ENCODE measurements at places on chromosomes 5 and 9. TPM values are rescaled to one million over a fixed set of nuclear protein-coding genes. Genes with fewer than 3 reads are reported as not detected.
A peak's percentile ranks its signal among the peaks of the same experiment; 100 is the strongest.

The C7 gene
- 3.6 TPM for total RNA-seq

The FKTN gene
- total RNA-seq, result 15.7 TPM

The SLC25A48 gene
- total RNA-seq, result not detected

The CARD6 gene
- total RNA-seq, result 4.7 TPM

The ABLIM3 gene
- 126 TPM for total RNA-seq

The PCDHB2 gene
- total RNA-seq, result 20.3 TPM

The PTPRD gene
- not detected for total RNA-seq

The LRRC19 gene
- total RNA-seq, result not detected

The SLC4A9 gene
- not detected for total RNA-seq

The EMB gene
- total RNA-seq, result 13.3 TPM

The PTGES gene
- not detected for total RNA-seq

The GZMA gene
- total RNA-seq, result not detected

DNA sequence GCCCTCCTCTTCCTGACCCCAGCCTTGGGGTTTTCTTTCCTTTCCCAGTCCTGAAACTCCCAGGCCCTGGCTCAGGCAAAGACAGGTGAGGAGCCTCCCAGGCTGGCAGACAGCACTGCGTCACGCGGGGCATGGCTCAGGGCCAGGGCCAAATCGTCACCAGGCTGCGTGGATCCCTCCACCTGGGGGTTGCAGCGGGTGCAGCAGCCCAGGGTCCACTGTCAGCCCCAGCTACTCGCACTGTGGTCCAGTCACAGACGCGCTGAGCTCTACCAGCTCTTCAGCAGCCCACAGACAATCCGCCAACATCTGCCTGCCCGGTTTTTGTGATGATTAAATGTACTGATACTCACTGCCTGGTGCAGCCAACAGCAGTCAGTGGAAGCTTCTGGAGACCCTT lies 12.1 kb downstream of the FAM78A start:
- DNase-seq, result no peak

- DNase-seq, result no peak
These were observed 508.0 kb downstream of the PTPRD start for GRCh38 chr9:10104774-10105173.

- DNase-seq, result no peak
These were observed 1.7 kb upstream of the CNTRL start for GRCh38 chr9:121073038-121073437.

GRCh38 chr9:96156171-96156974 lies 145.6 kb downstream of the HSD17B3 start:
- peak; percentile 30 for DNase-seq

DNA sequence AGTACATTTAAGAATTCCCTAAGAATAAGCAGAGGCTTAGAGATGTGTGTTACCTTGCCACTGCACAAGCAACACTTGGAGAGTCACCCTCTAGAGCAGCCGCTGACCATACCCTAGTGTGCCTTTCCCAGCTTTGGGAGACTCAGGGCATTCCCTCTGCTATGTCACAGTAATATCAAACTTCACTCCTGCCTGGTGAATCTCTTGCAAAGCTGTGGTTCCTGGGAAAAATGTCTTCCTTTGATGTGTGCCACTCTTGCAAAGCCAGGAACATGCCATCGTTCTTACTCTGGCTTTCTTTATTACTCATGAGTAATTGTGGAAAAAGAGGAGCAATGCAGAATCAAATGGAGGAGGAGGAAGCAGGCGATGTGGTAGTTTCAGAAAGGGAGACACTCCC lies 173.2 kb downstream of the CCDC192 start:
- DNase-seq, result peak; percentile 42

- DNase-seq, result no peak
These were observed 807.9 kb upstream of the ZNF608 start for GRCh38 chr5:125554355-125554754.

- DNase-seq, result no peak
These were observed 435 bp upstream of the CCNG1 start for GRCh38 chr5:163437011-163437308.

DNA sequence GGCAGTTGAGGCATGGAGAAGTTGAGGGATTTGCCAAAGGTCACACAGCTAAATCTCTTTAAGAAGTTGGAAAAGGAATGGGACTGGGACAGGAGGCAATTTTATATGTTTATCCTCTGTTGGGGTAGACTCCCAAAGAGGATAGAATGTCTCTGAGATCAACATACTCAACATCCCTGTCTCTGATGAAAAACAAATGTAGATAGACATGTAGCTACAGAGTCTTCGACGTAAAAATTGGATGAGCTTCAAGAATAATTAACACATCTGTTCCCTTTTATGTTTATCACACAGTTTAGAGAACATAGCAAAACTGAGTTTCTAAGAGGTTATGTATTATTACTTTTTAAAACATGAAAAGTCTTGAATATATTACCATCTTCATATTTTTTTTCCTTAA lies 204.6 kb upstream of the CD180 start:
- no peak for DNase-seq

- no peak for DNase-seq
These were observed 57.1 kb downstream of the MOCS2 start for GRCh38 chr5:53052499-53052898.

DNA sequence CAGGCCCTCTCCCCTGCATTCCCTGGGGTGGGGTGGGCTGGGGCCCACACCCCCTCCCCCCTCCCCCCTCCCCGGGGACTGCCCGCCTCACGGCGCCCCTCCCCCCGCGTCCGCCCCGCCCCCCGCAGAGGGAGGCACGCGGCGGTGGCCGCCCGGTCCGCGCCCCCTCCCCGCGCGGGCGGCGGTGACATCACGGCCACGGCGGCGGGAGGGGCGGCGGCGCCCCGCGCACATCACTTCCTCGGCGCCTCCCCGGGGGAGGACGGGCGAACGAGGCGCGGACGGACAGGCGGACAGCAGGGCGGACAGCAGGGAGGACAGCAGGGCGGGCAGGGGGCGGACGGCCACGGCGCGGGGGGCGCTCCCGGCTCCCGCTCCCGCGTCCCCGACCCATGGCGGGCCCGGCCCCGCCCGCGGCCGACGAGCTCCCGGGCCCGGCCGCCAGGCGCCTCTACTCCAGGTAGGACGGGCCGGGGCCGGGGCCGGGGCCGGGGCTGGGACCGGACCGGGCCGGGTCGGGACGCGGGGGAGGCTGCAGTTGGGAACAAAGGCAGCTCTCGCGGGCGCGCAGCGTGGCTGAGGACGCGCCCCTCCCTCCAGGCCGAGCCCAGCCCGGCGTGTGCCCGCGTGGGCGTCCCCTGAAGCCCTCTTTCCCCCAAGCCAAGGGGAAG lies at the start of gene GPSM1:
TSS of gene GPSM1 (plus strand) at position 236 of the 671 bp plus-strand sequence. CDS start at position 393, 157 bp downstream.
- peak; percentile 57 for DNase-seq

DNA sequence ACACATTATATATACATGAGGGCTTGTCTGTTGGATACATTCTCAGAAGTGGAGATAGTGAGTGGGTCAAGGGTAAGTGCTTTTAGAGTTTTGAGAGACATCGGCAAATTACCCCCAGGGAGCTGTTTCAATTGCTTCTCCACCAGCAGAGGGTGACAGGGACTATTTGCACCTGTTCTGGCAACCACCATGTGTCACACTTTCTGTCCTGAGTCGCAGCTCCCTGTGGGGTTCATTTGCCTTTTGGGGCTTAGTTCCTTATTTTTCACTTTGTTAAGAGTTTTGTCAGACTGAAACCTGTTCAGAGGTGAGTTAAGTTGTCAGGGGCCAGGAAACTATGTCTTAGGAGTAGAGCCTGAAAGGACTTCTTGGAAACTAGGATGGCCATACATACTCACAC lies 20.1 kb upstream of the SLC36A1 start:
- peak; percentile 19 for DNase-seq

DNA sequence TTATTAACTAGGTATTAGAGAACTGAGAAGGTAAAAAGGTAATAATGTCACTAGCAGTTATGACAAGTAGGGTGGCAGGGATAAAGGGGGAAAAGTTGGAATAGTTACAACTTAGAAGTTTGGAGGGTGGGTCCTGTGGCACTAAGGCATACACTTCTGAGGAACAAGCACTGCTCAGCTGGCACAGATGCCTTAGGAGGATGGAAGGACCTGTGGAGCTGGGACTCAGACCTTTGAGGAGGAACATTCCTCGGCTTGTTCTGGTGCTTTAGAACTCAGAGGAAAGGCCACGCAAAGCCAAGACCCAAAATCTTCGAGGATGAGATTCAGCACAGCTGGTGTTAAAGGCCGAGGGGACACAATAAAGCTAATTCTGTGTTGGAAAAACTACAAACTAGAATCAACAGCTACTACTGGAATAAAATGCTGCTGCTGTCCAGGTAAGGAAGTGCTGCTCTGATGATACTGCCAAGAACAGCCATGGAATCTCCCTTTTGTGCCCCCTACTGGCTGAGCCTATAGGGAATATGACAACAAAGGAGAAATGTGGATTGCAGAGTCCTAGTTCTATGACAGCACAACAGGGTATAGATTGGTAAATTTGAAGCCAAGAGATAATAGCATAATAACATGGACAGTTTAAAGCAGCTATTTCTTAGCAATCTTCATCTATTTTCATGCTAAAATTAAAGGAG lies 126.7 kb downstream of the SLC25A46 start:
- DNase-seq, result peak; percentile 50

- DNase-seq, result peak; percentile 29
These were observed 152.5 kb downstream of the INSYN2B start for GRCh38 chr5:169827769-169828168.

DNA sequence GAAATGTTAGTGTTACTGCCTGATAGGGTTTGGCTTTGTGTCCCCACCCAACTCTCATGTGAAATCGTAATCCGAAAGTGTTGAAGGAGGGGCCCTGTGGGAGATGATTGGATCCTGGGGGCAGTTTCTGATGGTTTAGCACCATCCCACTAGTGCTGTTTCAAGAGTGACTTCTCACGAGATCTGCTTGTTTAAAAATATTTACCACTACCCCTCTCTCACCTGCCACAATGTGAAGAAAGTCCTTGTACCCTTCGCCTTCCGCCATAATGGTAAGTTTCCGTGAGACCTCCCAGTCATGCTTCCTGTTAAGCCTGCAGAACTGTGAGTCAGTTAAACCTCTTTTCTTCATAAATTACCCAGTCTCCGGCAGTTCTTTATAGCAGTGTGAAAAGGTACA lies 2.6 kb upstream of the RFX3 start:
- DNase-seq, result no peak

- DNase-seq, result no peak
These were observed 166.6 kb downstream of the SLC28A3 start for GRCh38 chr9:84173961-84174360.

DNA sequence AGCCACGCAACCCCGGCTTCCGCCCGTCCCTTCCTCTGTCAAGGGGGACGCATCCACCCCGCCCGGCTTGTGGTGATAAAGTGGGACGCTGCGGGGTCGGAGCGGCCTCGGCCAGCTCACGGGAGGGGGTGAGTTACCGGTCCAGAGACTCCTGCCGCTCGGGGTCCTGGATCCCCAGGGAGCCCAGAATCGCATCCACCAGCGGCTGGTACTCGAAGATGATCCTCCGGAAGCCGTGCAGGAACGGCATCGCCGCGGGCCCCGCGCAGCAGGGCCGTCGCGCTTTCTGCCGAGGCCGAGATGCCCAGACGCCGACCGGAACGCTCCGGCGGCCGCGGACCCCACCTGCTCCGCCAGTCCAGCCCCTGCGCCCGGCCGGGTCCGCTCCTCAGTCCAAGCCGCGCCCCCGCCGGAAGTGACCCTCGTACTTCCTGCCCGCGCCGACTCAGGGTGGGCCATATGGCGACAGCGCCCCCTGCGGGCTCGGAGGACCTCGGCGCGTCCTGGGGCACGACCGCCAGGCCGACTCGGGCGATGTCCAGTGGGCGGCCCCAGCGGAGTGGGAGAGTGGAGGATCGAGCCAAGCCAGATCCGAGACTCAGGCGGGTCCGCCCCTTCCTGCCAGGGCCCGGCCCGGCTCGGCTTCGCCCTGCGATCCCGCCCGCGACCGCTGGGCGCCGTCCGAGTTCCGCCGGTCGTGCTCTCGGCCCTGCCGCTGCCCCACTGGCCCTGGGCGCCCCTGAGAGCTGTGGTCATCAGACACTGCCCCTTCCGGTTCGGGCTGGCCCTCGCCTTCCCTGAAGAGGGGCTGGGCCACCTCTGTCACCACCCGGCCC lies at the start of gene ASB6:
TSS of gene ASB6 (minus strand) at position 402 of the 836 bp plus-strand sequence. CDS start at position 250, 152 bp downstream.
- peak; percentile 95 for DNase-seq
